Left hindlimb (tissue), 1 donor: ENCODE measurements at places on chromosomes 1 and 21.

DNA sequence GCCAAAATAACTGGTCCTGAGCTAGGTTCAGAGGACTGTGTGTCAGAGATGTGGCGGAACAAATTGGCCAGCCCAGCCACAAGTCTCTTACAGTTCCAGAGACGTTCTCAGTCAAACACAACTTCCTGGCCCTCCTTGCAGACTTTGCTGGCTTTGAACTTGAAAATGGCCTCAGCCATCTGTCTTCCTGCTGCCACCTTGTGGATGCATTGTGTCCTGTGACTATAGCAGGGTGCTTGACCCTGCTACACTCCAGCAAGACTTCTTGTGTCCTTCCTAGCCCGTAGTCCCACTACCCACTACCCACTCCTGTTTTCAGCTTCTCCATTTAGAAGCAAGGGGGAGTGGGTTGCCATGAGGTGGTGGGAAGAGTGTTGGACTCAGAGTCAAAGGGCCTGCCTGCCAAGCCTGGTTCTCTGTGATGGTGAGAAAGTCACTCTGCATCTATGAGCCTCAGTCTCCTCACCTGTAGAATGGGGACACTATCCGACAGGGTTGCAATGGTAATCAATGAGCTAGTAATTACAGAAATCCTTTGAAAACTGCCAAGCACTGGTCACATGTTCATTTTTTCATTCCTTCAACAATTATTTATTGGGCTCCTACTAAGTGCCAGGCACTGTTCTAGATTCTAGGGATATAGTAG lies 109.9 kb downstream of the IGSF21 start:
- no peak for DNase-seq

- no peak for DNase-seq
Observed at GRCh38 chr1:84425150-84425896, 27.0 kb downstream of the DNASE2B start.

- no peak for DNase-seq
Observed at GRCh38 chr1:175669569-175669968, 73.8 kb downstream of the TNR start.

GRCh38 chr1:234234199-234234598 lies 139.1 kb upstream of the COA6 start:
- DNase-seq = no peak

DNA sequence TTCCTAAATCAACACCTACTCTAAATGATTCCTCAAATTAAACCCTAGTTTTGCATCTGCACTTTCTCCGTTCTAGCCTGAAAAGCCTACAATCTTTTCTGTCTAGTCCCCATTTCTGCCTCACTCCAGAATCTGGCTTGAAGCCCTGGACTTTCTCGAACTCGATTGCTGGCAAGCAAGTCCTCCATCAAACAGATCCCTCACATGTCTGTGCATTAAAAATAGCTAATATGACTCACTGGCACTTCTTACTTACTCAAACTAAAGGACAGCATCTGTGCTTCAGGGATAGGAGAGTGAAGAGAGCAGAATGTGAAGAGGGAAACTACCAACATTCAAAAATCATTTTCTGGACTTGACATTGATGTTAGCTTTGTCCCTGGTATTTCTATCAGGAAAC lies 51.8 kb upstream of the CXADR start:
- DNase-seq = peak; percentile 41

- no peak for DNase-seq
Observed at GRCh38 chr1:196638466-196638865, 13.4 kb upstream of the CFH start.
